Muscle of leg (tissue), 16 donors: ENCODE measurements at places on chromosomes 6 and 20. TPM values are rescaled to one million over a fixed set of nuclear protein-coding genes. Genes with fewer than 3 reads are reported as not detected.
A peak's percentile ranks its signal among the peaks of the same experiment; 100 is the strongest.

BPIFB1 gene
- not detected for total RNA-seq

MAD2L1BP gene
- total RNA-seq, result 23.6 TPM

NFYA gene
- total RNA-seq, result 14.4 TPM

TRIM31 gene
- not detected for total RNA-seq

OR12D3 gene
- not detected for total RNA-seq

- H3K4me3 ChIP-seq, result no peak overlapping the region
- H3K36me3 ChIP-seq, result no peaks in the 10 kb centered on the region
- DNase-seq, result no peak
- H3K27me3 ChIP-seq, result no peaks in the 10 kb centered on the region
Measured at GRCh38 chr6:34900321-34901031, 11.4 kb downstream of the ANKS1A start.

DNA sequence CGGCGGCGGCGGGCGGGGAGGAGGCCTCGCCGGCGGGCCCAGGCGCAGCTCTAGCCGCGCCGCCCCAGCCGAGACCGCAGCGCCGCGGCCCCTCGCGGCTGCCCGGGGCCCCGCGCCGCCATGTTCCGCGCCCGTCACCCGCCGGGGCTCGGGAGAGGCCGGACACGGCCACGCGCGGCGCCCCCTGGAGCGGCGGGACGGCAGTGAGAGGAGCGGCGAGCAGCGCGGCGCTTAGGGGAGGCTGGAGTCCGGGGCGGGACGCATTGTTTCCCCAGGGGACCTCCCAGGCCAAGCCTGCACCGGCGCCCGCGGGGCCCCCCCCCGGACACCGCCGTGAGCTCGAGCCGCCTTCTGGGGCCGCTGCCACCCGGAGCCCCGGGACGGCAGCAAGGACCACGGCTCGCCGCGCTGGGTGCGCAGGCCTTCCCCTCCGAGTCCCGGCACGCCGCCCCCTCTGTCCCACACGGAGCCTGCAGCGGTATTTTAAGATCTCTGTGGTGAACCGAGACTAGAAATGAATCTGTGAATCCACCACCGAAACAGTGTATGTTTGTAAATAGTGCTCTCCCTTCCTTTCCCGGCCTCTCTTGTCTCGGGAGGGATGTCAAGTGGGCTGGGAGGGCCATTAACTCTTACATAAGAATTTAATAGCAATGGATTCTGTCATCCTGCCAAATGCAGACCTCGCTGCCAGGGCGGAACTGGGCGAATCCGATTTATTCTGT, 424 bp upstream of the KIF13A start:
- peaks cover 13% of the 10 kb centered on the region for H3K4me1 ChIP-seq
- DNase-seq, result peak; percentile 80
- peaks cover 5% of the 10 kb centered on the region for H3K36me3 ChIP-seq
- H3K4me3 ChIP-seq, result peak overlapping the region; percentile 51

DNA sequence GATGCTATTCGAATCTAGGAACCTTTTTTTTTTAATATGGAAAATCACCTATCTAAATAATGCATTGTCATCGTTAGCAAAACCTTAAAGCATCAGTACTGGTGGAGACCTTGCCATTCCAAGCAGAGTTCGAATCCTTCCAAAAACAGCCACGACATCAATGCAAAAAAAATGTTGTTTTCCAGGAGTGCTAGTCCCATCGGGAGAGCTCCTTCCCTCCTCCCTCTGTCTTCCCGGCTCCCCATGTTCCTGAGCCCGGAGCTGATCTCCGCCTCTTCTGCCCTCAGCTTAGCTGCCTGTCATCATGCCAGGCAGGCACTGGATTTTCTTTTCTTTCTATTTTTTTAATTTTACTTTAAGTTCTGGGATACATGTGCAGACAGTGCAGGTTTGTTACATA, 153.6 kb upstream of the QKI start:
- H3K27ac ChIP-seq, result no peak overlapping the region
- no peak for DNase-seq
- no peaks in the 10 kb centered on the region for H3K36me3 ChIP-seq
- no peaks in the 10 kb centered on the region for H3K27me3 ChIP-seq
- H3K4me3 ChIP-seq, result no peak overlapping the region

GRCh38 chr6:85385636-85386315, 64.1 kb upstream of the NT5E start:
- H3K4me3 ChIP-seq, result no peak overlapping the region
- no peaks in the 10 kb centered on the region for H3K4me1 ChIP-seq
- H3K27me3 ChIP-seq, result no peaks in the 10 kb centered on the region
- H3K36me3 ChIP-seq, result no peaks in the 10 kb centered on the region
- DNase-seq, result no peak

DNA sequence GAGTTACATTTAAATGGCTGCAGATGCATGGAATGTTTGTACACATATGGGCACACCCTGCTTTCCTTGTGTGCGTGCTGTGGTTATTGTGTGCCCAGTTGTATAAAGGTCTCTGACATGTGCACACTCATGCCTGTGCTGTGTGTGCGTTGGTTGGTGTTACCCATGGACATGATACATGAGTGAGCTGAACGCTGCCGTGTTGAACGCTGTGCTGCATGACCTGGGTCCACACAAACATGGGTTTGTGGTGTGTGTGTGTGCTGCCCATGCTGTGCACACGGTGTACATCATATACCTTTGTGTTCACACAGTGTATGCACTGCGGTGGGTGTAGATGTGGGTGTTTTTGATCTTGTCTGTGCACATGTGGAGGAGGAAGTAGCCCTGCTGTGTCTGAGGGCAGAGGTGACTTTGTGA, 54.4 kb downstream of the TOX2 start:
- H3K36me3 ChIP-seq, result no peaks in the 10 kb centered on the region
- H3K4me3 ChIP-seq, result no peak overlapping the region
- no peak overlapping the region for H3K27ac ChIP-seq
- DNase-seq, result no peak
- no peaks in the 10 kb centered on the region for H3K27me3 ChIP-seq

DNA sequence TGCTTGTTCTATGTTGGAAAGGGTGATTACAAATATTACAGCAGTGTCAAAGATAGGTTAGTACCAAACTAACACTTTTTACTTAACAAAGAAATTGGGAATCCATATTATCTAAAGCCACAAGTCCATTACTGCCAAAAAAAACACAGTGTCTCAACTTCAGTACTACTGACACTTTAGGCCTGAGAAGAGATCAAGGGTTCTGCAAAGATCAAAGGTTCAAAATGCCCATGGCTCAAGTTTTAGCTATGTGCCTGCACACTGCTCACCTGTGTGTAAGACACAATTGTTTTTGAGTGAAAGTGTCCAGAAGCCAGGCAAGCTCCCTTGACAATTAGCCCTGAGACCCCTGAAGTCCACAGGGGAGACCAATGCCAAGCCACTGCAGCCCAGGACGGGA, 132.6 kb downstream of the ZMYND8 start:
- no peak overlapping the region for H3K27ac ChIP-seq
- no peak overlapping the region for H3K4me3 ChIP-seq
- no peak for DNase-seq
- no peaks in the 10 kb centered on the region for H3K4me1 ChIP-seq
- H3K27me3 ChIP-seq, result no peaks in the 10 kb centered on the region
- peaks cover 74% of the 10 kb centered on the region for H3K36me3 ChIP-seq

DNA sequence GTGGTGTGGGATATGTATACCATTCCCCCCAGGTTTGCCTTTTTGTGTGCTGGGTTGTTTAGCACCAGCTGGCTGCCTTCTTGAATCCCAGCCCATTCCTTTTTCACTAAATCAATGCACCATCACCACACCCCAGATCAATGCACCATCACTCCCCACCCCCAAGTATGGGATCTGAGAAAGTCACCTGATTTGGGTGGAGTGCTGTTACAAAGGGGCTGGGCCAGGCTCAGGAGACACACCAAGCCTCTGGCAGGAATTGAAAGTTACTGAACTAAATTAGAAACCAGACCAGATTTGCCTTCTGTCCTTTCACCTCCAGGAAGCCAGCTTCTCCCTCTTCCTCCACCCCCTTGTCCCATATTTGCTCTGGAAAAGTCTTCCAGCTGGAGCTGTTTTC, 19.6 kb upstream of the PKHD1 start:
- H3K4me1 ChIP-seq, result peaks cover 40% of the 10 kb centered on the region
- no peaks in the 10 kb centered on the region for H3K36me3 ChIP-seq
- no peak overlapping the region for H3K4me3 ChIP-seq
- peak overlapping the region; percentile 62 for H3K27ac ChIP-seq
- no peak for DNase-seq
- H3K27me3 ChIP-seq, result no peaks in the 10 kb centered on the region

- no peak overlapping the region for H3K4me3 ChIP-seq
- H3K4me1 ChIP-seq, result no peaks in the 10 kb centered on the region
- no peak for DNase-seq
- no peak overlapping the region for H3K27ac ChIP-seq
- H3K27me3 ChIP-seq, result no peaks in the 10 kb centered on the region
- H3K36me3 ChIP-seq, result peaks cover 2% of the 10 kb centered on the region
Measured at GRCh38 chr6:118856301-118856700, 37.7 kb upstream of the ASF1A start.

DNA sequence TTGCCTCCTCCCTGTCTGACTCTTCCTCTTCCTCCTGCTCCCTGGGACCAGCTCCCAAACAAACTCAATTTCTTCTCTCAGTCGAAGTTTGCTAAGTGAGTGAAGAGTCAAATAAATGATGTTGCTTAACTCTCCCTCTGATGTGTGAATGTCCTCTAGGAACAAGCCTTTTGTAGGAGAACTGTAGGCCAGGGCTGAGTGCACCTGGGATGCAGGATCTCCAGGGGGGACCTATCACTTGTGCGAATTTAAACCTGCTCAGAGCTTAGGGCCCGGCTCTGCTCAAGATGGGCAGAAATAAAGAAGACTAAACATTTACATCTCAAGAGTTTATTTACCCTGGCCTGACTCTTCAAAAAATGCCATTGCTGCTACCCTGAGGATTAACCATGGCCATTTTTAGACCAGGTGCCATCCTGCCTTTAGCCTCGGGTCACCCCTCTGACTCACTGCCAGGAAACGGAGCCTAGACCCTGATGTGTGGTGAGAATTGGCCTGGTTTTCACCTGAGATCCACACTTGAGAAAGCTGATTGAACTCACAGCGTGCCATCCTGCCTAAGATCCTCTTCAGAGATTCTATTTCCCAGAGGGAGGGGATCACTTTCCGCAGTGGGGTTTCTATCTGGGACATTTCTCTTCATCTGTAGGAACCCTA, 63.6 kb upstream of the CD93 start:
- no peaks in the 10 kb centered on the region for H3K36me3 ChIP-seq
- H3K27ac ChIP-seq, result no peak overlapping the region
- no peak overlapping the region for H3K4me3 ChIP-seq
- peaks cover 54% of the 10 kb centered on the region for H3K4me1 ChIP-seq
- DNase-seq, result no peak

DNA sequence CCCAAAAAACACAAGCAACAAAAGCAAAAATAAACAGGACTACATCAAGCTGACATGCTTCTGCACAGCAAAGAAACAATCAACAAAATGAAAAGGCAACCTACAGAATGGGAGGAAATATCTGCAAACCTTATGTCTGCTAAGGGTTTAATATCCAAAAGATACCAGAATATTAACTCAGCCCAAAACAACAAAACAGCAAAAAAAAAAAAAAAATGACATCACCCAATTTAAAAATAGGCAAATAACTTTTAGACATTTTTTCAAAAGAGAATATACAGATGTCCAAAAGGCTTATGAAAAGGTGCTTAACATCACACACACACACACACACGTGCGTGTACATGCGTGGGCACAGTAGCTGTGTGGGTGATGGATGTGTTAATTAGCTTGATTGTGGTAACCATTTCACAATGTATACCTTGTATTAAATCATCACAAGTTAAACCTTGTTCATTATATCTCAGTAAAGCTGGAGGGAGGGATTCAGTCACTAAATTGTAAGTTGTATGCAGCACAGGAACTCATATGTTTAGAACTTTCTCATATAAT, 52.4 kb downstream of the QKI start:
- no peaks in the 10 kb centered on the region for H3K4me1 ChIP-seq
- no peak overlapping the region for H3K4me3 ChIP-seq
- H3K27ac ChIP-seq, result no peak overlapping the region
- peaks cover 7% of the 10 kb centered on the region for H3K36me3 ChIP-seq
- no peaks in the 10 kb centered on the region for H3K27me3 ChIP-seq

GRCh38 chr20:16360668-16361067, 212.6 kb downstream of the KIF16B start:
- H3K4me1 ChIP-seq, result no peaks in the 10 kb centered on the region
- no peak overlapping the region for H3K4me3 ChIP-seq
- no peak for DNase-seq
- H3K27me3 ChIP-seq, result no peaks in the 10 kb centered on the region

DNA sequence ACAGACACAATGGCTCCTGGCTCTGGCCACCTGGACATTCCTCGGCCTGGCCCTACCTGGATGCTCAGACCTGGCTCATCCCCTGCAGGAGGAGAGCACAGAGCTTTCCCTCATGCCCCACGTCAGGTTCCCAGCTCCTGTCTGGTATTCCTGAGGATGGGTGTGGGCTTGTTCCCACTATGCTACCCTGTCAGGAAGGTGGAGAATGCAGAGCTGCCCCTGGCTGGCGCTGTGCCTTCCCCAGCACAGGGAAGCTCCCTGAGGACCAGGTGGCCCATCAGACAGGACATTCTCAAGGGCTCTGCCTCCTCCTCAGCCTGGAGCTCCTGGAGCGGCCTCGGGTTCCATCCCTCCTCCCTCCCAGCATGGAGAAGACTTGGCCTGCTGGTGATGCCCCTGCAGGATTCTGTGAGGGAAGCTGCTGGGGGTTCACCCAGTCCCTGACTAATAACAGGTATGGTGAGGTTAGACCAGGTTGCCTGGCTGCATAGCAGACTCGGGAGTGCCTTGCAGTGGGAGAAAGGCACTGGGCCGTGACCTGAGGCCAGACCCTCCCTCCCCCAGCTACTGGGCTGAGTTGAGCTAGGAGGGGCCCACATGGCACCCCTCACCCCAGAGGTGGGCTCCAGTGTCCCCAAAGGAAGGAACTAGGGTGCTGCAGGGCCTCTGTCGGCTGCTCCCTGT, 156.0 kb upstream of the MLN start:
- DNase-seq, result no peak
- peaks cover 5% of the 10 kb centered on the region for H3K27me3 ChIP-seq
- H3K4me3 ChIP-seq, result no peak overlapping the region
- H3K36me3 ChIP-seq, result no peaks in the 10 kb centered on the region
- no peak overlapping the region for H3K27ac ChIP-seq

DNA sequence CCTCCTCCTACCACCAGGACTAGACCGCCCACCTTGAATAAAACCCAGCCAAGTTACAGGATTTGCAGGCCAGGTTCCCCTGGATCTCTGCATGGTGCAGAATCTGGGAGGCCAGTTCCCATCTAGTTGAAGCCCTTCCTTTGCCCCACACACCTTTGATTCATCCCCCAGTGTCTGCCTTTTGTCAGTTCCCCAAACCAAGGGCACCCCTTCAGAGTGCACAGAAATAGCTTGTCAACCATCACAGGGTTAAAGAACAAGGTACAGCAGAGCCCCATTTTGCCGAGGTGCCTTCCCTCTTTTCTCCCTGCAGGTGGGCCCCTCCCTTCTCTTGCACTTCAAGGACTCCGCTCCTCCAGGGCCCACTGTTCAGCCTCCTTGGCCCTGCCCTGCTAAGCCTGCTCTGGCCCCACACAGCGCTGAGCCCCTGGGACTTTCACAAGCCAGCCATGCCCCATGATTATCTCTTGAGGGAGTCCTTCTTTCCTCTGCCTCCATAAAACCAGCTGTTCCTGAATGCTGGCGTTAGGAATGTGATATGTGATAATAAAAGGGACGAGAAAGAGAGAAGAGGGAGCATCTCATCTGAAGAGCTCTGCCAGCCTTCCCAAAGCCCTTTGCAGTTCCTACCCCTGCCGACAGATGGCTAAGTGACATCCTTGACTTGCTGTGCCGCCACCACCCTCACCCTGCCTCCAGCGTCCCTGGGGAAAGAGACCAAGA, 280.3 kb downstream of the CDC5L start:
- H3K36me3 ChIP-seq, result no peaks in the 10 kb centered on the region
- no peak overlapping the region for H3K4me3 ChIP-seq
- peaks cover 33% of the 10 kb centered on the region for H3K4me1 ChIP-seq
- H3K27ac ChIP-seq, result no peak overlapping the region

- no peaks in the 10 kb centered on the region for H3K27me3 ChIP-seq
- no peak for DNase-seq
- no peaks in the 10 kb centered on the region for H3K36me3 ChIP-seq
- no peak overlapping the region for H3K27ac ChIP-seq
- no peaks in the 10 kb centered on the region for H3K4me1 ChIP-seq
Measured at GRCh38 chr20:34177052-34177451, 64.2 kb upstream of the ASIP start.
